Activated CD4-positive, alpha-beta T cell treated with anti-CD3 and anti-CD28 coated beads, Interleukin-2, amount 50 U/mL, for 4 hours (primary cell): ENCODE measurements at places on chromosomes 16 and 17.

DNA sequence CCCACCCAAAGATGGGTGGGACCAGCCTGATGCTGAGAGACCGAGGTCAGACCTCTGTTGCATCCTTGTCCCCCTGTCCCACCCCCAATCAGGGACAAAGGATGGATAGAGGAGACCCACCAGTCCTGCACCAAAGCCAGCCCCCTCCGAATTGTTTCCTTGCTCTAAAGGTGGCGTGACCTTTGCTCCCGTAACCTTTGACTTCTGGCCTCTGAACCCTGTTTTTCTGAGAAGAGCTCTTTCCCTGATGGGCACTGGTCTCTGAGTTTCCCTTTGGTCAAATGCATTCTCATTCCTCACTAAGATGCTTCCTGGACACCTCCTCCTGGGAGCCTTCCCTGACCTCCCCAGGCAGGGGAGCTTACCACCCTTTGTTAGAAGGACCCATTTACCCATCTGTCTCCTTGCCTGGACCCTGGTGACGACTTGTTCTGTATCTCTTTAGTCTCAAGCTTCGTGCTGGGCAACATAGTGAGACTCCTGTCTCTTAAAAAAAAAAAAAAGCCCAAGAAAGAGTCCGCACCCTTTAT lies 5.3 kb upstream of the NEUROD2 start:
- no peak for DNase-seq

GRCh38 chr16:89256651-89257254 lies 39.2 kb downstream of the ZNF778 start:
- DNase-seq: peak; percentile 87

- DNase-seq: no peak
Observed at GRCh38 chr16:58815181-58815888, 81.2 kb upstream of the GOT2 start.

DNA sequence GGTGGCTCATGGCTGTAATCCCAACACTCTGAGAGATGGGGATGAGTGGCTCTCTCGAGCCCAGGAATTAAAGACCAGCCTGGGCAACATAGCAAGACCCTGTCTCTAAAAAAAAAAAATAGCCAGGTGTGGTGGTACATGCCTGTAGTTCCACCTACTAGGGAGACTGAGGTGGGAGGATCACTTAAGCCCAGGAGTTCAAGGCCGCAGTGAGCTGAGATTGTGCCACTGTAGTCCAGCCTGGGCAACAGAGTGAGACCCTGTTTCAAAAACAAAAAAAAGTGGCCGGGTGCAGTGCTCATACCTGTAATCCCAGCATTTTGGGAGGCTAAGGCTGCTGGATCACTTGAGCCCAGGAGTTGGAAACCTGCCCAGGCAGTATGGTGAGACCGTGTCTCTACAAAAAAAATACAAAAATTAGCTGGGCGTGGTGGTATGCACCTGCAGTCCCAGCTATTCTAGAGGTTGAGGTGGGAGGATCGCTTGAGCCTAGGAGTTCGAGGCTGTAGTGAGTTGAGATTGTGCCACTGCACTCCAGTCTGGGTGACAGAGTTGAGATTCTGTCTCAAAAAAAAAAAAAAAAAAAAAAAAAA lies 3.0 kb downstream of the C16orf54 start:
- DNase-seq: no peak

GRCh38 chr16:167122-167690 lies 1.4 kb downstream of the HBM start:
- DNase-seq: no peak

GRCh38 chr16:81657224-81657623 lies 121.9 kb upstream of the PLCG2 start:
- no peak for DNase-seq

DNA sequence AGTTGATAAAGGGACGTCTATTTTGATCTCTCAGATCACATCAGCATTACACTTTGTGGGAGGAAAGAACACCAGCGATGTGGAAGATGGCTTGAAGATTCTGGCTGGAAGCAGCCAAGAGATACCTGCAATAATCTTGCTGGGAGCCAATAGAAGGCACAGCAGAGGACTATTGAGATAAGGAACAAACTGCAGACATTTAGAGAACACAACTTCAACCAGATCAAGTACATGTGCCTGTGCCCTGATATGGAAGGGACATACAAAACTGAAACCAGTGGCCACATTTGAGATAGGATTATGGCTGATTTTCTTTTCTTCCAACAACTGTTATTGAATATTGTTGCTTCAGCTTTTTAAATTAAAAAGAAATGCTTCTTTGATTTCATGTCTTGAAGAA lies 18.6 kb upstream of the PSMD7 start:
- no peak for DNase-seq

DNA sequence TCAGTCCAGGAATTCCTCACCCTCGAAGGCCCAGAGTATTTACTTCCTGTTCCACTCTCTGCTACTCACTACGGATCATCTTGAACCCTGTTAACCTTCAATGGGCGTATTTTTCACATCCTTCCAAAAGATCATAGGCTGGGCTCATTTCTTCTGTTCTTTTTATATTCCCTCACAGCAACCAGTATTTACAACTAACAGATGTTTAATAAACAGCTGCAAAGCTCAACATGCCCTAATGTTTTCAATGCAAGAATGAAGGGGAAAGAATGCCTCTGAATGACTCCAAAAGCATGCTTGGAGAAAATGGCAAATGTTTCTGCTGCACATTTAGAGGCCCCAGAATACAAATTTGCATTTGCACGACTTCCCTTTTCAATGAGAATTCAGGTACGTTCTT lies 174.9 kb downstream of the ZFHX3 start:
- no peak for DNase-seq
